ENCODE measurements at places on chromosomes 5 and 9. TPM values are rescaled to one million over a fixed set of nuclear protein-coding genes. Genes with fewer than 3 reads are reported as not detected.

- H3K27me3 ChIP-seq, result no peaks in the 10 kb centered on the region
- H3K4me3 ChIP-seq, result no peak overlapping the region
- H3K36me3 ChIP-seq, result no peaks in the 10 kb centered on the region
- no peaks in the 10 kb centered on the region for H3K4me1 ChIP-seq
Observed at GRCh38 chr5:105146867-105147266, 1584.3 kb upstream of the NUDT12 start.

DNA sequence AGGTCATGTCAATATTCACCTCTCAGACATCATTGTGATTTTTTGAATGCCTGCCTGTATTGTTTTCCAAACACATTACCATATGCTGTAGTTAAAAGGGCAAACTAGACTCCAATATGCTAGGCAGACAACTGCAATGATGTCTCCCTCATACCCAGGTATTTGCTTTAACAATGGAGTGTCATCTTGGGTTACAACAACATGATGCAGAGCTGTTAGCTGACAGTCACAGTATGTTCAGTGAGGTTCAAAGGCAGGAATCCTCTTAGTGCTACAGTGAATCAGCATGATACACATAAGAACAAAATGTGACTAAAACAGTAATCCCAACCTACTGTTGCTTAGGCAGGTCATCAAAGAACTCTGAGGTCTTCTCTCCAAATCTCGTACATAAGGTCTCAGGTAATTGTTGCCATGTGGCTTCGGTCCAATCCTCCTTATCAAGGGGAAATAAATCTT lies 24.0 kb downstream of the OR1J1 start:
- H3K4me1 ChIP-seq, result no peaks in the 10 kb centered on the region
- no peak overlapping the region for H3K27ac ChIP-seq
- H3K36me3 ChIP-seq, result no peaks in the 10 kb centered on the region
- no peak for DNase-seq

GRCh38 chr5:160071516-160071915 lies 47.7 kb downstream of the PWWP2A start:
- H3K36me3 ChIP-seq, result no peaks in the 10 kb centered on the region
- no peak overlapping the region for H3K27ac ChIP-seq
- no peak for DNase-seq
- no peak overlapping the region for H3K4me3 ChIP-seq
- H3K4me1 ChIP-seq, result no peaks in the 10 kb centered on the region

GRCh38 chr9:132369421-132369820 lies 14.6 kb upstream of the SETX start:
- no peak for DNase-seq
- no peaks in the 10 kb centered on the region for H3K27me3 ChIP-seq
- H3K27ac ChIP-seq, result no peak overlapping the region
- no peak overlapping the region for H3K4me3 ChIP-seq
- no peaks in the 10 kb centered on the region for H3K4me1 ChIP-seq

- peaks cover 25% of the 10 kb centered on the region for H3K4me1 ChIP-seq
- no peaks in the 10 kb centered on the region for H3K27me3 ChIP-seq
- H3K36me3 ChIP-seq, result no peaks in the 10 kb centered on the region
- no peak overlapping the region for H3K27ac ChIP-seq
- DNase-seq, result peak; percentile 54
- no peak overlapping the region for H3K4me3 ChIP-seq
Observed at GRCh38 chr5:133825631-133826289, 142.7 kb downstream of the C5orf15 start.

- H3K27ac ChIP-seq, result no peak overlapping the region
- no peaks in the 10 kb centered on the region for H3K27me3 ChIP-seq
- no peaks in the 10 kb centered on the region for H3K4me1 ChIP-seq
- DNase-seq, result no peak
- no peak overlapping the region for H3K4me3 ChIP-seq
Observed at GRCh38 chr5:7372399-7372798, 23.5 kb upstream of the ADCY2 start.

- no peaks in the 10 kb centered on the region for H3K36me3 ChIP-seq
- H3K4me3 ChIP-seq, result no peak overlapping the region
- no peak for DNase-seq
- H3K4me1 ChIP-seq, result no peaks in the 10 kb centered on the region
Observed at GRCh38 chr5:73367650-73368049, 80.9 kb downstream of the FOXD1 start.

DNA sequence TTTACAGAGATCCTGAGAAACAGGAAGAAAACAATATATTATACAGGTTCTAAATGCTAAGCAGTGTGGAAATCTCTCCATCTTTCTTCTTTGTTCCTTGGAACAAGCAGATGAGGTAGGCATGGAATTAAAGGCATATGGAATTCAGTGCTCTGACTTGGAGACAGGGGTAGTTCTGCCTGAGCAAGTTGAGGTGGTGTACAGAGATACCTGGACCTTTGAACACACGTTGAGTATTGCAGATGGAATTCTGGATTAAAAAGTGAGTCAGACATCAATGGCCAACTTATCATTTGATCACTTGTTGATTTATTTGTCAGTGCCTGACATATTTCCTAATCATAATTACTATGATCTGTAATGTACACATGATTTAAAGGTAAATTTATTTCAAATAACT lies 293.9 kb upstream of the IRX4 start:
- H3K36me3 ChIP-seq, result no peaks in the 10 kb centered on the region
- no peak for DNase-seq
- H3K27me3 ChIP-seq, result no peaks in the 10 kb centered on the region

GRCh38 chr5:111892949-111893348 lies 136.0 kb upstream of the NREP start:
- H3K36me3 ChIP-seq, result no peaks in the 10 kb centered on the region
- H3K27me3 ChIP-seq, result no peaks in the 10 kb centered on the region
- DNase-seq, result no peak
- H3K4me3 ChIP-seq, result no peak overlapping the region
- H3K27ac ChIP-seq, result no peak overlapping the region
- no peaks in the 10 kb centered on the region for H3K4me1 ChIP-seq

- no peaks in the 10 kb centered on the region for H3K4me1 ChIP-seq
- no peaks in the 10 kb centered on the region for H3K36me3 ChIP-seq
- no peak overlapping the region for H3K4me3 ChIP-seq
- H3K27ac ChIP-seq, result no peak overlapping the region
- DNase-seq, result no peak
- no peaks in the 10 kb centered on the region for H3K27me3 ChIP-seq
Observed at GRCh38 chr9:88680041-88680440, 145.1 kb downstream of the NXNL2 start.

DNA sequence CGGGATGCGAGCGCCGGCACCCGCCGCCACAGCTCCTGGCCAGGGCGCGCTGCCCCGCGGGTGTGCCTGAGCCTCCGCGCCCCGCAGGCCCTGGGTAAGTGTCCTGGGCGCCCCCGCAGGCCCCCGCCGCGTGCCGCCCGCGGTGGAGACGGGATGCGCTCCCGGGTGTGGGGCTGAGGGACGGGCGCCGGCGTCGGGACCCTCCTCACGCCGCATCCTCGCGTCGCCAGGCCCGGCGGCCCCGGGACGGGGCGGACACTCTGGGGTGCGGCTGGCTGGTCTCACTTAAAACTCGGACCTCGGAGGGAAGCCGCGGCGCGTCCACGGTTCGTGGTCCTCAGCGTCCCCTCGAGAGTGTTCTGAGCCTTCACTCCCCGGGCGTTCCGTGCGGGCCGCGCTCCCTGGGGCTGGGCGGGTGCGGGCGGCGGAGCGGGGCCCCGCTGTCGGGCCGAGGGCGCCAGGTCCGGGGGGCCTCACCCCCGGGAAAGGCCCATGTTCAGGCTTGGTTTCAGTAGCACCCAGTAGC lies 275 bp downstream of the AHRR start:
- no peak overlapping the region for H3K4me3 ChIP-seq
- no peaks in the 10 kb centered on the region for H3K27me3 ChIP-seq
- H3K27ac ChIP-seq, result no peak overlapping the region

- no peak overlapping the region for H3K4me3 ChIP-seq
- no peak for DNase-seq
- H3K4me1 ChIP-seq, result peaks cover 11% of the 10 kb centered on the region
- H3K27ac ChIP-seq, result no peak overlapping the region
- H3K27me3 ChIP-seq, result no peaks in the 10 kb centered on the region
- H3K36me3 ChIP-seq, result no peaks in the 10 kb centered on the region
Observed at GRCh38 chr5:62575066-62575465, 3.6 kb upstream of the LRRC70 start.

DNA sequence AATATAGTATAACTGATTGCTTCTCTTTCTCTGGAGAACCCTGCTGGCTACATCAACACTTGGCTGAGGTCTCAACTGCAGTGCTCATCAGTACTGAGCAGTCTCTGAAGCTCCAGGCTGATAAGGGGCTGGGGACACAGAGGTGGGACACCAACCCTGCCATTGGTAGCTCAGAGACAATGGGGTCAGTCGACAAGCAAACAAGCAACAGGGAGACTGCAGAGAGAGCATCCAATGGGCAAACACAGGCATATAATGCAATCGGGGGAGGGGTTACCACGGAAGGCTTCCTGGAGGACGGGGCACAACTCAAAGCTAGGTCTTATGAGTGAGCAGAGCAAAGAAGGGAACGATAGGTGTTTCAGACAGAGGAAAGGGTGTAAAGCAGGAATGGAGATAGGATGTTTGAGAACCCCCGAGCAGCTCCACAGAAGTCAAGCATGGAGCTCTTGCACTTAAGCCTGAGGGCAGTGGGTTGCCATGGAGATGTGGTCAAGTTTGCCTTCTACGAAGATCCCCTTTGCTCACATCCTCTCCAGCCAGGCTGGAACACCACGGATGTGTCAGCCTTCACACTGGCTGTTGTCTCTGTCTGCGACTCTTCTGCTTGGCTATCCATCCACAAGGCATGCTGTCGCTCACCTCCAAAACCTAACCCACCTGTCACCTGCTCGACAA lies 21.5 kb upstream of the AKNA start:
- no peaks in the 10 kb centered on the region for H3K36me3 ChIP-seq
- H3K27ac ChIP-seq, result no peak overlapping the region
- H3K4me3 ChIP-seq, result no peak overlapping the region
- H3K27me3 ChIP-seq, result no peaks in the 10 kb centered on the region
- peaks cover 4% of the 10 kb centered on the region for H3K4me1 ChIP-seq

- no peak overlapping the region for H3K27ac ChIP-seq
- no peaks in the 10 kb centered on the region for H3K27me3 ChIP-seq
Observed at GRCh38 chr9:93670208-93671019, 94.0 kb downstream of the PHF2 start.

- H3K36me3 ChIP-seq, result peaks cover 3% of the 10 kb centered on the region
- H3K27me3 ChIP-seq, result no peaks in the 10 kb centered on the region
- no peak for DNase-seq
- no peak overlapping the region for H3K4me3 ChIP-seq
Observed at GRCh38 chr5:160083501-160083900, 35.7 kb downstream of the PWWP2A start.

- no peaks in the 10 kb centered on the region for H3K36me3 ChIP-seq
- no peaks in the 10 kb centered on the region for H3K4me1 ChIP-seq
- no peaks in the 10 kb centered on the region for H3K27me3 ChIP-seq
- no peak overlapping the region for H3K4me3 ChIP-seq
Observed at GRCh38 chr9:75788006-75788634, 102.4 kb upstream of the PCSK5 start.

DNA sequence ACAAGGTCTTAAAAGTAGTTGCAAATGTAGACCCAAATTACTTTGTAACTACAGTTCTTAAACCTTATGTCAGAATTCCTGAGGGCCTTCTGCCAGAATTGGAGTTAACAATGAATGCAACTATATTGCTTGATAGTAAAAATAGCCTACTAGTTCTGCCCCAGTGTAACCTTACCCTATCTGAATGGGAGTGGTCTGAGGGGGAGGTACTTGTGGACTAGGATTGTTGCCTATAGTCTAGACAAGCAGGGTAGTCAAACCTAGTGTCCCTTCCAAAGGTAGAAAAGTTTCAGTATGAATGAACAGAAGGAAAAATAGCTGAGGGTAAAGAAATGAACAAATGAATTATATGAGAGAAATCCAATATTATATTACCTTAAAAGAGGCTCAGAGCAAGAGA lies 242.2 kb downstream of the PJA2 start:
- no peaks in the 10 kb centered on the region for H3K36me3 ChIP-seq
- no peak overlapping the region for H3K4me3 ChIP-seq
- DNase-seq, result no peak
- no peaks in the 10 kb centered on the region for H3K4me1 ChIP-seq
- no peak overlapping the region for H3K27ac ChIP-seq

SLC27A6 gene
- not detected for polyA plus RNA-seq

AQP3 gene
- 178 TPM for polyA plus RNA-seq

OR1L8 gene
- not detected for polyA plus RNA-seq

NAA35 gene
- polyA plus RNA-seq, result 17.6 TPM

PCSK1 gene
- polyA plus RNA-seq, result not detected

BNC2 gene
- not detected for polyA plus RNA-seq

TYRP1 gene
- not detected for polyA plus RNA-seq

CCDC69 gene
- 112 TPM for polyA plus RNA-seq

VCAN gene
- 0.35 TPM for polyA plus RNA-seq

ASS1 gene
- not detected for polyA plus RNA-seq

OR1J2 gene
- polyA plus RNA-seq, result not detected

OR1Q1 gene
- polyA plus RNA-seq, result not detected

PHF24 gene
- polyA plus RNA-seq, result not detected

DCP2 gene
- 55.8 TPM for polyA plus RNA-seq
